ENCODE measurements at places on chromosomes 2 and 18.

- DNase-seq, result no peak
Observed at GRCh38 chr18:35099911-35100310, 58.7 kb downstream of the MAPRE2 start.

- DNase-seq, result no peak
Observed at GRCh38 chr2:20093263-20094141, 42.1 kb upstream of the LAPTM4A start.

- no peak for DNase-seq
Observed at GRCh38 chr2:213868526-213868925, 542.3 kb upstream of the VWC2L start.

GRCh38 chr18:58005885-58006523 lies 38.0 kb upstream of the NEDD4L start:
- no peak for DNase-seq

GRCh38 chr2:46569061-46569560 lies 89.7 kb downstream of the TMEM247 start:
- DNase-seq, result peak; percentile 50

- DNase-seq, result no peak
Observed at GRCh38 chr18:46392576-46392975, 264.4 kb downstream of the LOXHD1 start.

- DNase-seq, result no peak
Observed at GRCh38 chr2:227228061-227228667, 63.7 kb downstream of the COL4A3 start.

DNA sequence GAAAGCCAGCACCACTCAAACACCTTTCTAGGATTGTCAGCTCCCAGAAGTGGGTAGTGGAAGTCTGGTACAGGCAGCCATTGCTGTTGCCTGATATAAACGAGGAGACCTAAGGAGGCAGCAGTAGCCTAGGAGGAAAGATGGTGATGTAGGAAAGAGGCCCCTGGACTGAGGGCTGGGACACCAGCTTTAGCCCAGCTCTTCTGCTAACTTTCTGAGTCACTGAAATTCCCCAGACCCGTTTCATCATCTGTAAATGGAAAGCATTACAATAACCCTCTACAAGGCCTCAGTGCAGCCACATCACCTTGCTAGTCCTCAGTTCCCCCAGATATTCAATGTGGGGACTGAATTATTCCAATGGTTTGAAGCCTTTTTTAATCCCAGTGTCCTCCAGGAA lies 336.5 kb downstream of the TNS1 start:
- no peak for DNase-seq

GRCh38 chr18:56521263-56521662 lies 117.1 kb downstream of the TXNL1 start:
- no peak for DNase-seq
